Tibial artery (tissue), 4 donors: ENCODE measurements at places on chromosomes 2 and 18.

DNA sequence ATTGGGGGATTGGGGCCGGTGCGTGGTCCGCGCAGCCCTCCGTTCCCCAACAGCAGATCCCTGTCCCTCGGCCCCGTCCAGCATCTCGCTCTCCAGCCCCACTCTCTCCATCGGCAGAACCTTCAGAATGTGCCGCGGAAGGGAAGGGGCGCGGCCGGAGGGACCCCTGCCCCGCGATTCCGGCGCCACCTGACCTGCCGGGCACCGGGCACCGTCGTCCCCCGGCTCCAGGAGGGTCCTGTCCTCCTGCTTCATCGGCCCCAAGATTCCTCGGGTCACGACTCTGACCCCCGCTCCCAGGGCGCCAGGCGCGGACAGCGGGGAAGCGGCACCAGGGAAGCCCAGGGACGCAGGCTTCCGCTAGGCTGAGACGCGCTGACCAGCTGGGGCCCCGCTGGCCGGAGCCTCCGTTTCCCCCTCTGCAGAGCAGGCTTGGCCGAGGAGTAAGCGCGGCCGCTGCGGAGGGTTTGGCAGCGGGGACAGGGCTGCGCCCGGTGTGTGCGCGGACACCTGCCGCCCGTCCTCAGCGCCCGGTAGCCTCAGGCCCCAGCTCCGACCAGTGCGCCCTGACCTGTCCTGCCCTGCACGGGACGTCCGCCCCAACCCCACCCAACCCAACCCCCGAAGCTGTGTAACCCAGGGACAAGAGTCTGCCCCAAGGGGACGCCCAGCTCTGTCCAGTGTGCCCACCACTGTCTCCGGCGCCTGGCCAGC, 16.8 kb upstream of the BOK start:
- H3K27ac ChIP-seq = no peak overlapping the region
- no peaks in the 10 kb centered on the region for H3K27me3 ChIP-seq
- DNase-seq = no peak
- peaks cover 29% of the 10 kb centered on the region for H3K4me1 ChIP-seq

DNA sequence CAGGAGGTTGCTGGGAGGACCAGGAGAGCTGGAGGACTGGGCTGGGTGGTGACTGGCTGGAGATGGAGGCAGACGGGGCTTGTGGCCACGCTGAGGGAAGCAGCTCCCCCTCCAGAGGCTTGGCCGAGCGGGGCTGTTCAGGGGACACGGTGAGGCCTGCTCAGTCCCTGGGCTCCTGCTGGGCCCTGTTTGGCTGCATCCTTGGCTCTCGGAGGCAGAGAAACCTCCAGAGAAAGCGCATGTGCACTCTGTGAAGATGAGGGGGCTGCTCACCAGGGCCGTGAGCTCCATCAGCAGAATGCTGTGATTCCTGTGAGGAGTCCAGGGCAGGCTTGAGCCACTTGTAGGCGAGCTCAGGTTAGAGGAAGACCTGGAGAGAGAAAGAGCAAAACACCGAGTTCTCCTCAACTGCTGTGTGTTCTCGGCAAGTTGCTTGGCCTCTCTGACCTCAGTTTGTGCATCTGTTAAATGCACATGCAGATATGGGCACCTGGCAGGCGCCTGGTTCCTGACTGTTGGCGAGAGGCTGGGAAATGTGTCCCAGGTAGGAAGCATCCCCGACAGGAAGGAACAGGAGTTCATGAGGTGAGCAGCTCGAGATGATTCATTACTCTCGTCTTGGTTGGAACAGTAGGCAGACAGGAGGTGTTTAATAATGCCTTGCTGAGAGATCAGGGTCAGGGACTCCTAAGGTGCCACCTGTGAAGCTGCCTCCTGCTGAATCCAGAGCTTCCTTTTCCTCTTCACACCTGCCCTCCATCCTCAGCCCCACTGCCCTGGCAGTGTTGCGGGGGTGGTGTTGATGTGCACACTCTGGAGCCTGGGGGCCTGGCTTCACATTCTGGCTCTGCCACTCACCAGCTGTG, 941 bp downstream of the ZAP70 start:
- no peaks in the 10 kb centered on the region for H3K4me1 ChIP-seq
- no peaks in the 10 kb centered on the region for H3K36me3 ChIP-seq
- H3K4me3 ChIP-seq = no peak overlapping the region
- no peak overlapping the region for H3K27ac ChIP-seq
- peaks cover 13% of the 10 kb centered on the region for H3K27me3 ChIP-seq

DNA sequence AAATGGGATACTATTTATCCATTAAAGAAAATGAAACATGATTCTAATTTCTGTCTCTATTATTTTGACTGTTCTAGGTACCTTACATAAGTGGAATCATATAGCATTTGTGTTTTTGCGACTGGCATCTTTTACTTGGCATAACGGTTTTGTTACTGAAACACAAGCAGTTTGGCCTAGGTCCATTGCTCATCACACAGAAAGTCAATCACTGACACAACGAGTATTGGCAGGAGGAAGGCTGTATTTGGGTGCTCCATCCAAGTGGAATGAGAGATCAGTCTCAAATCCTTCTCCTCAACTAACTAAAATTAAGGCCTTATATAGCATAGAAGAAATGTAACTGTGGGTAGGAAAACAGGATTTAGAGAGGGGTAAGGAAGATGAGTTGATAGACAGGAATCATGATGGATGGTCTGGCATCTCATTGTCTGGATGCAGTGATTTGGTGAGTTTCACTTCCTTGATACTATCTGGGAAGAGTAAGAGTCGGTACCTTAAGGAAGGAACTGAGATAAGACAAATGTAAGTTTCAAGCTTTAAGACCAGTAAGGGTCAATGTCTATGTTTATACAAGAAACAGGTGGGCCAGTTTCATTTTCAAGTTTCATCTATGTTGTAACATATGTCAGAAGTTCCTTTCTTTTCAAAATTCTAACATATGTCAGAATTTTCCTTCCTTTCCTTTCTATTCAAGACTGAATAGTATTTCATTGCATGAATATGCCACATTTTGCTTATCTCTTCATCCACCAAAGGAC, 276.9 kb upstream of the RAB6C start:
- no peaks in the 10 kb centered on the region for H3K36me3 ChIP-seq
- no peak overlapping the region for H3K27ac ChIP-seq
- H3K4me3 ChIP-seq = no peak overlapping the region
- no peak for DNase-seq

GRCh38 chr2:167939514-167940345, 307.7 kb downstream of the STK39 start:
- H3K4me3 ChIP-seq = no peak overlapping the region
- no peaks in the 10 kb centered on the region for H3K36me3 ChIP-seq
- no peaks in the 10 kb centered on the region for H3K27me3 ChIP-seq
- no peak overlapping the region for H3K27ac ChIP-seq
- H3K4me1 ChIP-seq = no peaks in the 10 kb centered on the region
